Left ventricle myocardium inferior (tissue), 1 donor: ENCODE measurements at places on chromosomes 12 and 14. TPM values are rescaled to one million over a fixed set of nuclear protein-coding genes. Genes with fewer than 3 reads are reported as not detected.

PABPN1 gene
- total RNA-seq, result 71.2 TPM

PPP1R36 gene
- 0.36 TPM for total RNA-seq

HPD gene
- total RNA-seq, result 1.3 TPM

ADGRD1 gene
- 99.5 TPM for total RNA-seq

OTUB2 gene
- total RNA-seq, result 0.27 TPM

RPS6KA5 gene
- 6.4 TPM for total RNA-seq

SLC10A1 gene
- total RNA-seq, result not detected

RASSF9 gene
- 7.3 TPM for total RNA-seq

CAPS2 gene
- total RNA-seq, result 13.4 TPM

DPY19L2 gene
- total RNA-seq, result 52.1 TPM

CNIH1 gene
- 89.0 TPM for total RNA-seq

NUBPL gene
- total RNA-seq, result 32.2 TPM

YARS2 gene
- total RNA-seq, result 11.6 TPM

ANG gene
- total RNA-seq, result 3.7 TPM

MDGA2 gene
- total RNA-seq, result 0.19 TPM

TGM1 gene
- total RNA-seq, result 0.96 TPM

EXOC3L4 gene
- 0.66 TPM for total RNA-seq

RNF10 gene
- total RNA-seq, result 274 TPM

CLEC4D gene
- total RNA-seq, result not detected

CMA1 gene
- total RNA-seq, result 0.66 TPM

ZFYVE1 gene
- 14.4 TPM for total RNA-seq

OR4K13 gene
- not detected for total RNA-seq

TSHR gene
- not detected for total RNA-seq

TMEM30B gene
- total RNA-seq, result 0.22 TPM

PLD4 gene
- 0.44 TPM for total RNA-seq

IAPP gene
- total RNA-seq, result not detected

FANCM gene
- total RNA-seq, result 2.7 TPM

POTEG gene
- total RNA-seq, result not detected

RERGL gene
- 0.69 TPM for total RNA-seq

KRT2 gene
- not detected for total RNA-seq

SLC17A8 gene
- not detected for total RNA-seq

KRT79 gene
- not detected for total RNA-seq

WDHD1 gene
- total RNA-seq, result 1.3 TPM

ESPL1 gene
- total RNA-seq, result 0.36 TPM

CLEC4C gene
- total RNA-seq, result not detected

PLEKHG7 gene
- total RNA-seq, result not detected

TARBP2 gene
- 12.9 TPM for total RNA-seq

RHOJ gene
- 14.6 TPM for total RNA-seq

CBLN3 gene
- total RNA-seq, result 0.55 TPM

OTX2 gene
- not detected for total RNA-seq

LALBA gene
- total RNA-seq, result not detected

FOXG1 gene
- not detected for total RNA-seq
